ENCODE measurements at places on chromosomes 5 and 9.

DNA sequence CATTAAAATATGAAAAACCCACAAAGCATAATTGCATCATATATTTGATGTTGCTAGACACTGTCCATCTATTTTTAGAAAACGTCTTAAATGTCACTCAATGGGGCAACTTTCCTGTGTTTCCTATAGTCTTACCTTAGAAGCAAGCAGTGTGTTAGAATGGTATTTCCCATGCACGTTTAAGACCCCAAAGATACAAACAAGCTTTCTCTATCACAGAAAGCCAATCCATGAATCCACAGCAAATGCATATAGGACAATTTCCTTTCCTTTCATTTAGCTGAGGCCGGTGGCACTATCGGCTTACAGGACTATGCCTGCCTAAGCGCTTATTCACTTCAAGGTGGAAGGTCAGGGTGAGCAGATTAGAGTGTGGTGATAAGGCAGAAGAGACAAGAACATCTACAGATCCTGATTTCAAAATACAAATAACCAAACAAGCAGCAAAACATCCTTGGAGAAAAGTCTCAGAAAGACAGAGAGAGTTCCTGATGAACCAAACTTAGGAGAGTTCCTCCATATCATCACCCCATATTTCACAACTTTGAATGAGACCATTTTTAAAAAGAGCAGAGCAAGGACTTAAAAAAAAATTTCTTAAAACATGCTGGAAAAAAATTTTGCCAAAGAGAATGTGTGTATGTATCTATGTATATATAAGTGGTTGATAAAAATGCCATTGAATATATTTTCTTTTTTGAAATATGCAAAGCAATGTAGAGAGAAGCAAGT is 57.2 kb downstream of the MEF2C start:
- peak; percentile 18 for DNase-seq

DNA sequence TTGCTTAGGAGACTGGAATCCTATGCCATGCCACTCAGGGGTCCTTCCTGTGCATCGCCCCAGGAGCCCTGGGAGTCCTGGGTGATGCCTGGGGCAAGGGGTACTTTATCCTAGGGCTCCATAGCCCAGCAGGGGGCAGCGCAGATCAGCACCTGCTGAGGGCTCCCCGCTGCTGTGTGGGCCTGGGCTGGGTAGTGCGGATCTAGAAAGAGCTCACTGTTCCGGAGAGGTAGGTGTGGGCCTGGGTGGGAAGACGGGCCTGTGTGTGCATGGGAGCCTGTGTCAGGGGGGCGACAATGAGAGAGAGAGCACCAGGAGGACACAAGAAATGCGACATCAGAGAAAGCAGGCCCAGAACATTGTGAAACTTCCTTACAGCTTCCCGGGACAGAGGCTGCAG is 11.4 kb upstream of the DAB2IP start:
- peak; percentile 81 for DNase-seq

DNA sequence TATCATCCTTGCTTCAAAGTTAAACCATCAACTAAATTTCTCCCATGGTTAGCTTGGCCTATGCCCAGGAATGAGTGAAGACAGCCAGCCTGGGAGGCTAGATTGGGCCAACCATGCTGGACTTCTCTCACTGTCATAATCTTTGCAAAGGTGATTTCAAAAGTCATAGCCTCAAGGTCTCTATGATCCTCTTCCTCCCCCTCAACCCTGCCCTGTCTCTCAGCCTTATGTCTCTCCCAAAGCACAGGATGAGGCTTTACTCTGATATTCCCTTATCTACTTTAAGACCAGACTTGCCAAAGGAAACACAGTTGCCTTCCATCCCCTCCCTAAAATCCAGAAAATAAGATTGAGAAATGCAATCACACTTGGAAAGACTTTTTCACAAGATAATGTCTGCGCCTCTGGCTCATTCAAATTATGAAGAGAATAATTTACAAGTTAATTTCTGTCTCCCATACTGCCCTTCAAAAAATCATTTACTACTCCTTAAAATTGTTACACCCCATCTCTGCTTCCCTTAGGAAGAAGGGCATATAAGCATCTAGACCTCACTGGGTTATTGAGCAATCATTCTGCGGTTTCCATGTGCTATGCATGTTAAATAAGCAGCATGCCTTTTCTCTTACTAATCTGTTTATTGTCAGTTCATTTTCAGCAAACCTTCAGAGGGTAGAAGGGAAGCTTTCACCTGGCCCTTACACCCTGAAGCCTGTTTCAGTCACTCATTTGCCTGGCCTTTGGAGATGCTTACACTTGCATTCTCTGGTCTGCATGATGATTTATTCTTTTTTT is 113.8 kb upstream of the ANKRD55 start:
- DNase-seq: peak; percentile 67

DNA sequence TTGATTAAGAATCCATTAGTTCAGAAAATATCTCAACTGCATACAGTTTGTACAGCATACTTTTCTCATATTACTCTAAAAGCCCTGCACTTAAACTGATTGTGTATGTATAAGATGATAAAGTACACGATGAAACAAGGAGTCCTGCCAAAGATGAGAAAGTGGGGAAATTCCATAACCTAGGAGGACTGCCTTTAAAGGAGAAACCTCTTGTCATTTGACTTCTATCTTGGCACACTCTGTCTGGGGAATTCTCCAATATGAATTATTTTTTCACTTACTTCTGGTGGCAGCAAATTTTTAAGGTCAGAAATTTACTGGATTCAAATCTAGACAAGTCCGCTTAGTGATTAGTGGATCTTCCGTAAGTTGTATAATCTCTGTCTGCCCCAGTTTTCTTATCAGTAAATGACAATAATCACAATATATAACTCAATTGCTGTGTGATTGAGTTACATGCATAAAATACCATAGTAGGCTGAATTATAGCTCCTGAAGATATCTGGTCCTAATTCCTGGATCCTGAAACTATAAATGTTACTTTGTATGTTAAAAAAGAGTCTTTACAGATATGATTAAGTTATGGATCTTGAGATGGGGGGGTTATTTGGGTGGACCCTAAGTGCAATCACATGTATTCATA is 17.0 kb upstream of the ISOC1 start:
- DNase-seq: no peak
